Uterus (tissue), 4 donors: ENCODE measurements at places on chromosomes 6 and 20. TPM values are rescaled to one million over a fixed set of nuclear protein-coding genes. Genes with fewer than 3 reads are reported as not detected.

The RNF217 gene
- total RNA-seq = 42.0 TPM

The DEFB118 gene
- total RNA-seq = not detected

The NOX3 gene
- not detected for total RNA-seq

The CLDN20 gene
- total RNA-seq = not detected

The CRISP3 gene
- not detected for total RNA-seq

The ELOVL4 gene
- total RNA-seq = 11.2 TPM

- H3K27ac ChIP-seq = no peak overlapping the region
- no peaks in the 10 kb centered on the region for H3K36me3 ChIP-seq
- no peak for DNase-seq
- H3K4me3 ChIP-seq = no peak overlapping the region
- no peaks in the 10 kb centered on the region for H3K4me1 ChIP-seq
- no peaks in the 10 kb centered on the region for H3K27me3 ChIP-seq
These were observed 279.4 kb upstream of the MAN1A1 start for GRCh38 chr6:119628691-119629594.

DNA sequence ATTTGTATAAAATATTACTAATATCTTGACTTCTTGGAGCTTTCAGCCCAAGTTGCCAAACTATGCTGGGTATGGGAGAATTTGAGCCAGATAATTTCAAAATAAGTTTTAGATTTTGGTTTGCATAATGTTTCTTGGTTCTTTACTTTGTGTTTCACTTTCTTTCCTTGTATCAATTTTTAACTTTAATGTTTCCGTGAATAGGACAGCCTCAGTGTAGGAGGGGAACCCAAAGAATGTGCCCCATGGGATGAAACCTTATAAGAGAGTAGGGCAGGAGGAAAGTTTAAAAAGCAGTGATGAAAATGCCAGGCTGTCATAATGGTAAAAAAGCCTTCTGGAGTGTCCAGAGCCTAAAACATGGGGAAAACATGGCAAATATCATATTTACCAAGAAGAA, 252.4 kb upstream of the IRAK1BP1 start:
- no peak for DNase-seq
- no peaks in the 10 kb centered on the region for H3K27me3 ChIP-seq
- H3K36me3 ChIP-seq = no peaks in the 10 kb centered on the region
- H3K4me1 ChIP-seq = no peaks in the 10 kb centered on the region

DNA sequence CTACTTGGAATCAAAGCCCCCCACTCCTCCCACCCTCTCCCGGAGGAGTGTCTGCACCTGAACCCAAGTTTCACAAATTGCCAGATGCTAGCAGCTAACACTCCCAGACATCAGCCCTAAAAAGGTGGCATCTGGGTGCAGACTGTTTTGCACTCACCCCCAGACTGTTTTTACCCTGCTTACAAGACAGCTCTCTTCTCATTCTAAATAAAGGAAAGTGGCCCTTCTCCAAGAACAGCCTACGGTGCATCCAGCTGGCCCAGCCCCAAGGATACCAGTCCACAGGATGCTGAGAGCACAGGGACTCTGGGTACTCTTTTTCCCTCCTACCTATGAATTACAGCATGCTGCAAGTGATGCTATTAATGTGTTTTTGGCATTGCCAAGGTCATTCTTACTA, 842.0 kb upstream of the FLRT3 start:
- no peaks in the 10 kb centered on the region for H3K4me1 ChIP-seq
- no peak overlapping the region for H3K4me3 ChIP-seq
- DNase-seq = no peak
- H3K27me3 ChIP-seq = no peaks in the 10 kb centered on the region

DNA sequence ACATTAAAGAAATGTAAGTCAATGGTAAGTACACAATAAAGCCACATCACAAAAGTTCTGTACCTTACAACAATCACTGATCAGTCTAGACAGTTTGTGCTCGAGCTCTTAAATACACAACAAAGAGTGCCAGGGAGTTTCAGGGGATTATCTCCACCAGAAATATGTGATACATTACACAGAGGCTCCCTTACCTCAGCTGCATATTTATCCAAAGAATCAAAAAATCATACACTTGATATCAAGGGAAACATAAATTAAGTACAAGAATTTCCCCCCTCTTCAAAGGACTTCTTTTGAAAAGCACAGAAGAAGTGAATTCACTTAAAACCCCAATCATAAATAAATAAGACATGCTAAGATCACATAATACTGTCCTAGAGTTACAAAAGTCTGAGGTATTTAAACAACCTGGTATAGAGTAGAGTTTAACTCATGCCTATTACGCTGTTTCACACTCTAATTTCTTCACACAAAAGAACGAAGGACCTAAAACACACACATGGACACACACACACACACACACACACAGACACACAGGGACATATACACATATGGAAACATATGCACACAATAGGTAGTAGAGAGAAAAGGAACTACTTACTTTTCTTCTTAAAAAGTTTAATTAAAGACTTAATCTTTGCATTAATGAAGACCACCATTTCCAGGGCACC, 528 bp downstream of the NHSL1 start:
- no peaks in the 10 kb centered on the region for H3K27me3 ChIP-seq
- no peak for DNase-seq
- no peaks in the 10 kb centered on the region for H3K4me1 ChIP-seq
- H3K36me3 ChIP-seq = no peaks in the 10 kb centered on the region
- H3K4me3 ChIP-seq = no peak overlapping the region

- no peaks in the 10 kb centered on the region for H3K4me1 ChIP-seq
- no peak overlapping the region for H3K27ac ChIP-seq
- DNase-seq = no peak
- no peaks in the 10 kb centered on the region for H3K27me3 ChIP-seq
- no peak overlapping the region for H3K4me3 ChIP-seq
These were observed 17.3 kb downstream of the PLN start for GRCh38 chr6:118565311-118565960.

DNA sequence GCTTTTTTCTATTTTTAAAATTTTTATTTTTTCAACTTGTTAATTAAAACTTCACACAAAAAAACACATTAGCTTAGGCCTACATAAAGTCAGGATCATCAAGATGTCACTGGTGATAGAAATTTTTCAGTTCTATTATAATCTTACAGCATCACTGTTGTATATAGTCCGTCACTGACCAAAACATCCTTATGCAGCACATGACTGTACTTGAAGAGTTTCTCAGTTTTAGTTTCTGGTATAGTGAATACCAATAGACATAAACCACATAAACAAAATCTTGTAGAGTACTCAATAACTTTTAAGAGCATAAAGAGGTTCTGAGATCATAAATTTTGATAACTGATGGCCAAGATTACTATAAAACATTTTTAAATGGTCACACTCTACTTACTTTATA, 71.8 kb downstream of the ASCC3 start:
- H3K27me3 ChIP-seq = no peaks in the 10 kb centered on the region
- no peaks in the 10 kb centered on the region for H3K36me3 ChIP-seq

DNA sequence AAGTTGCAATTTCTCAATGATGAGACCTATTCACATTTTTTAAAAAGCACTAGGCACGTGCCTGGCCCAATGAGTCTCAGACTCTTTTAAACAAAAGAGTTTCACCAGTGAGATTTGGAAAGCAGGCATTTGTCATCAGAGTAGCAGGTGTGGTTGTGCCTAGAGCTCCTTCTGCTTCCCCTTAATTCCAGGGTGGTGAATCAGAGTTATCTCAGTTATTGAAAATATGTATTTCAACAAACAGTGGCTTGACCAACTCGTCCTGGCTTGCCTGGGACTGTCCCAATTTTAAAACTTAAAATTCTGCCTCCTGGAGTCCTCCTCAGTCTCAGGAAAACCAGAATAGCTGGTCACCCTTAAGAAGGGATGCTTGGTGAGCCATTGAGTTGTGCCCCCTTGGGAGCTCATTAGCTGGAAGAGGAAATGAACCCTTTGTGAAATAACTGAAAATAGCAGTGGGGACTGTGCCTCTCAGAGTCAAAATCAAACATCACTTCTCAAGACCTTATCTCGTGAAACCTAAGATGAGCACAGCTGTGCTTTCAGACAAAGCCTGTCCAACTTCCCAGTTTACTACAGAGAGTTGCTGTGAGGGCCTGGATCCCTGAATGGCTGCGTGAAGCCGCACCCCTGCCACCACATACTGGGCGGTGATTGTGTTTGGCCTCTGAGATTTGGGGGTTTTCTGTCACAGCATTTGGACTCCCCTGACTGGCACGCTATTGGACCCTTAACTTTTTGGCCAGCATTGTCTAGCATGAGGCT, 116.3 kb downstream of the ANKRD60 start:
- no peak for DNase-seq
- no peaks in the 10 kb centered on the region for H3K4me1 ChIP-seq
- no peak overlapping the region for H3K4me3 ChIP-seq
- H3K36me3 ChIP-seq = no peaks in the 10 kb centered on the region

GRCh38 chr20:62087632-62088031, 22.0 kb upstream of the TAF4 start:
- no peak for DNase-seq
- H3K36me3 ChIP-seq = no peaks in the 10 kb centered on the region
- H3K4me3 ChIP-seq = no peak overlapping the region
- no peaks in the 10 kb centered on the region for H3K27me3 ChIP-seq
- H3K4me1 ChIP-seq = no peaks in the 10 kb centered on the region

GRCh38 chr6:15887491-15888461, 224.9 kb upstream of the DTNBP1 start:
- no peaks in the 10 kb centered on the region for H3K36me3 ChIP-seq
- H3K4me1 ChIP-seq = no peaks in the 10 kb centered on the region
- H3K4me3 ChIP-seq = no peak overlapping the region
- DNase-seq = no peak

DNA sequence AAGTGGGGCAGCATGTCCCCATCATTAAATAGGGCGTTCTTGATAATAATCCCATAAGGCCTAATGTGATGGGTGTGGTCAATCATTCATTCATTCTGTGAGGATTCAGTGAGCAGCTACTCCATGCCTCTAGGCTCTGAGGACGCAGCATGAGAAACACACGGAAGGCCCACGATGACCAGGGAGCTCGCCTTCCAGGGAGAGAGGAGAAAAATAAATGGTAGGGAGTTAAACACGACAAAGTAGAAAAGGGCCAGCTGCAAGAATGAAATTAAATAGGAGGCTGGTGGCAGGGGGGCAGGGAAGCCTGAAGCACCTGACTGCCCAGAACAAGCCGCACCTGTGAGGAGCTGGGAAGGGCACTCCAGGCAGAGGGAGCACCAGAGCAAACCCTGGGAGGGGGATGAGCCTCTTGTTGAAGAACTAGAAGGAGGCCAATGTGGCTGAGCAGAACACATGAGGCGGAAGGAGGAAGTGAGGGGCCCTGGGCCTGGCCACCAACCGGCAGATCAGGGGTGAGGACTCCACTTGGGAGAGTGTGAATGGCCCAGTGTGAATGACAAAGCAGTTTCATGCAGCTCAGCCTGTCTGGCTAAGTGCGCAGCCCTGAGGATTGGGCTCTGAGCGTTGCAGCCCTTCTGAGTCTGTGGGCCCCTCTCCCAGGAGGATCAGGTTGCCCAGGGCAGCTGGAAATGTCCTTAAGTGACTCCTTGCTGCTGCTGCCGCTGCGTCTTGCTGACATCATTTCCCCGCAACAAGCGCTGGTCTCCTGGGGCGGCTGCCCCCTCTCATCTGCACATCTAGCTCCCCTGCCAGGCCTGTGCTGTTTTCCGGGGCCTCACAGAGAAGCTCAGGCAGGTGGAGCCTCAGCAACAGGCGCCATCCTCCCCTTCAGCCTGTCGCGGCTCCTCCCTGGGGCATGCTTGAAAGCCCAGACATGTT, 99.9 kb downstream of the CDH26 start:
- H3K4me1 ChIP-seq = peaks cover 15% of the 10 kb centered on the region
- DNase-seq = peak; percentile 22
- H3K27me3 ChIP-seq = no peaks in the 10 kb centered on the region
- H3K36me3 ChIP-seq = no peaks in the 10 kb centered on the region

DNA sequence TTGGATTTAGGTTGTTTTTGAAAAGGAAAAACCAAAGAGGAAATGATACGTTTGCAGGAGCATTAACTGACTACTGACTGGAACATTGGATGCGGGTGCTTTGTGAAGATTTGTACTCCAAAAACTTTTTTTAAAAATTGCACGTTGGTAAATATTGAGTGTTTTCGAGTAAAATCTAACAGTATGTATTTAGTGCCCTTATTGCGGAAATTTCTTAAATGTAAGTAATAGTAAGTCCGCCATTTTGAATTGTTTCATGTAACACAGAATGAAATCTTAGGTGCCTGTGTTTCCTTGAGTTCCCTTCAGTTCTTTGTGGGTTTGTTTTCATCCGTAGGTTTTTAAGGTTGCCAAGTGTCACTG, 15.2 kb upstream of the LIN28B start:
- no peaks in the 10 kb centered on the region for H3K36me3 ChIP-seq
- H3K27me3 ChIP-seq = no peaks in the 10 kb centered on the region
- peaks cover 6% of the 10 kb centered on the region for H3K4me1 ChIP-seq
- no peak overlapping the region for H3K4me3 ChIP-seq
- H3K27ac ChIP-seq = no peak overlapping the region

- no peaks in the 10 kb centered on the region for H3K36me3 ChIP-seq
- no peak overlapping the region for H3K4me3 ChIP-seq
- no peaks in the 10 kb centered on the region for H3K4me1 ChIP-seq
These were observed 302.3 kb downstream of the HIVEP2 start for GRCh38 chr6:142642651-142643050.

- DNase-seq = no peak
- no peak overlapping the region for H3K4me3 ChIP-seq
- peaks cover 17% of the 10 kb centered on the region for H3K27me3 ChIP-seq
- H3K36me3 ChIP-seq = no peaks in the 10 kb centered on the region
These were observed 29.2 kb upstream of the BTN3A2 start for GRCh38 chr6:26335631-26336323.

- no peaks in the 10 kb centered on the region for H3K27me3 ChIP-seq
- no peak overlapping the region for H3K27ac ChIP-seq
- no peak overlapping the region for H3K4me3 ChIP-seq
- H3K4me1 ChIP-seq = no peaks in the 10 kb centered on the region
- DNase-seq = no peak
These were observed 733.8 kb upstream of the FLRT3 start for GRCh38 chr20:15071085-15071808.

DNA sequence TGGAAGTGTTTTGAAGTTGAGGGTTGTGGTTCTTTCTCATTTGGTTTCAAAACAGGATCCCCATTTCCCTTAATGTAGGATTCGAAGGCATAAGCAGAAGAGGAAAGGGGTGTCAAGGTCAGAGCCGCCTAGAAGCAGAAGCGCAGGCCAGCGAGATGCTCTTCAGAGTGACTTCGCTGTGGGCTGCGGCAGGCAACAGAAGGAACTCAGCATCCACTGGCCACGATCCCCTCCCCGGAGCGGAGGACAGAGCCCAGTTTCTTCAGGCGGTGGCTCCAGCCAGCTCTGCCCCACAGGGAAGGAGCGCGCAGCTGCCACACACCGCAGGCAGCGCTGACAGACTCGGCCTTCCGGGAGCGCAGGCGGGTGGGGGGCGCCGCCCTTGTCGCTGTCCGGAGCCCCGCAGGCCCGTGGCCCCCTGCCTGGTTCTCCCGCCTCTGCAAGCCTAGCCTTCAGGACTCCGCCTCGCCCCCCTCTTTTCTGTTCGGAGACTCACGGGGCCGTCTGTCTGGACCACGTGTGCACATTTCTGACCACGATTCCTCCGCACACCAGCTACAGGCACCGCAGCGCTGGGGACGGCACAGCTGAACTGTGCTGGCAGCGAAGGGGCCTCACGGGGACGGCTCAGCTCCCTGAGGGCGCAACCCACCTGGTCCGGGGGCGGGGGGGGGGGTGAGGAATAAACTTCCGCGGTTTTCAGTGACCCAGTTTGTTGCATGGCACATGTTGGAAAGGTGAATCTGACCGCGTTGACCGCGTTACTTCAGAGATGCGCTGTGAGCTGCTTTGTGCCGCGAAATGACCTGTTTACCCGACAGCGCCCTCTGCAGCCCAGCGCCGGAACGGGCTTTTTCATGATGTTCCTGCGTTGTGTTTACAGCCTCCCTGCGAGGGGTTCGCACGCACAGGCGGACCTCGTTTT, 26.1 kb downstream of the TTLL2 start:
- DNase-seq = peak; percentile 68
- peak overlapping the region; percentile 3 for H3K27ac ChIP-seq
- peaks cover 5% of the 10 kb centered on the region for H3K4me1 ChIP-seq
- H3K36me3 ChIP-seq = no peaks in the 10 kb centered on the region
